ENCODE measurements at places on chromosomes 3 and 15.
A peak's percentile ranks its signal among the peaks of the same experiment; 100 is the strongest.

- peak; percentile 32 for DNase-seq
Measured at GRCh38 chr3:101574388-101575112, 570 bp downstream of the PCNP start.

DNA sequence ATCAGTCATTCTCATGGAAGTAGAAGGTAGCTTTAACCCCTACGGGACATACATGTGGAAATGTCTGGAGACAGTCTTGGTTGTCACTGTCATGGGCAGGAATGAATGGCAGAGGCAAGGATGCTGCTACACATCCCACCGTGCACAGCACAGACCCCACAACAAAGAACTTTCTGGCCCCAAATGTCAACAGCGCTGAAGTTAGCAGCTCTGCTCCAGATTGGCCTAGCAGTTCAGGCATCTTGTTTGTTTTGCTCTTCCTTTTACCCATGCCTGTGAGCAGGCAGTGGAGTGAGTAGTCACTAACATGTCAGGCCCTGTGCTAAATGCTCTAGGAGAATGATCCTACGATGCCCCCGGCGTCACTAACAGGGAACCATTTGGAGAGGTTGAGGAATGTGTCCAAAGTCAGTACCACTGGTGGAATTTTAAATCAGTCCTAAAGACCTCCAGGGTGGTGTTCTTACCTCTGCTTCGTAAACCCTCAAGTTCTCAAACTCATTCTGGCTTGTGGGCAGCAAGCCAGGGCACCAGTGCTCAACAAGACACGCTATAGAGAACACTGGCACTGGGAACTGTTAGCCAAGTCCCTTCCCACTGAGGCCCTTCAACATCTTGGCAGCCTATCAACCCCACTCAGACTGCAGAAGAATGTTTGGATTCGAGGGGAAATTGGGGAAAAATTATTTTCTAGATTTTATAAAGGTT lies 142.2 kb downstream of the FOXP1 start:
- DNase-seq = no peak

DNA sequence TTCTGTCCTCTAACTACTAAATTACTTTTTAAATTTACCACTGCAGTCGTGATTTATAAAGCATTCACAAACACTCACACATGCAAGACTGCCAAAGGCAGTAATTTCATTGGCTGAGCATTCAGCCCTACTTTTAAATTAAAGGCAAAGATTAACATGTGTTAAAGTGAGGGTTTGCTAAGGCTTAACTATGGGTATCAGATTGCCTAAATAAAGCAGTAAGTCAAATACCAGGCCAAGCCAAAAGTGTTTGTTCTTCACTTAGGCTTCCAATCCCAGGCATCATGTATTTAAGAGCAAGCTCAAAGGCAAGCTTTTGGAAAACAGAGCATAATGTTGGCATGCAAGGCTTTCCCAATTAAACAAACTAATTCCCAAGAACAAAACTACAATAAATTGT lies 187.3 kb downstream of the SUCNR1 start:
- peak; percentile 85 for DNase-seq

GRCh38 chr3:33915796-33916546 lies 117.5 kb downstream of the PDCD6IP start:
- no peak for DNase-seq

DNA sequence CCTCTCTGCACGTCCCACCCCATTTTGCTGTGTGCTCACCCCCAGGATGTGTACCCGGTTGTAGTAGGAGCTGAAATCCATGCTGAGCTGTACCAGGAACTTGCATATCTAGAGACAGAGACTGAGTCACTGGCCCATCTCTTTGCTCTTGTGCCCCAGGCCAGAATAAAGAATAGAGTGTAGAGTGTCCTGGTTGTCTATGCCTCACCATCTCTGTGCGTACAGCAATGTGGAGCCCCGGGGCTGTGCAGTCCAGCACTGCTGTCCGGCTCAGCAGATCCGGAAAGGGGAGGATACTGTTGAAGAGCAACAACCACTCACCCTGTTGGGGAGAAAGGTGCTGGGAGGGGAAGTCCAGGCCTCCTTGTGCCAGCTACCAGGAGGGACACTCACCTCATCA lies 2.6 kb downstream of the DALRD3 start:
- DNase-seq = no peak

DNA sequence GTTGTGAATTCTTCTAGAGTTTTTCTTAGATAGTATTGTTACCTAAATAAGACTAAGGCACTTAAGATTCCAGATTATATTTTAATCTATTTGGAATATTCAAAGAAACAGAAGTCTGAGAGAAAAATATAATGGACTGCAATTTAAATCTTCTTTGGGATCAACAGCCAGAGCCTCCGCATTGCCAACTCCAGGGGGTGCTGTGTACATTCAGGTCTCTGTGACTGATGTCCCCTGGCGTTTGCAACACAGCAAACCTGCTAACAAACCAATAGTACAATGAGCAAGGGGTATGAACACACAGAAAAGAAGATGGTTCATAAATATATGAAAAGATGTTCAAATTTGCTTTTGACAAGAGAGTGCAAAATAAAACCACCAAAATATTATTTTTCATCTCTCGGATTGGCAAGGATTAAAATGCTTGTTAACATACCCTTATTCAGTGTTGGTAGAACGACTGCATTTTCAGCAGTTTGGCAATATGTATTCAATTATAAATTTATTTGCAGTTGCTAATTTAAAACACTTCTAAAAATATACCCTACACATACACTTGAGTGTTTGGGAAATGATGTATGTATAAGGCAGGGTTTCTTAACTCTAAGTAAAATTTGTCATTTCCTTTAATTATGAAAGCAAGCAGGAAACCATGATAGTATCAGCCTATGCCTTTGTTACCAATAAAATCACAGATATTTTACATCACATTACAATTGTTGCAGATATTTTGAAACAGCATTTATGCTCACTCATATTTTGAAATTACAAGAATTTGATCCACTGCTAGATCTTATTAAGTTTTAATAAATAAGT lies 16.1 kb upstream of the TM4SF1 start:
- DNase-seq = peak; percentile 78

DNA sequence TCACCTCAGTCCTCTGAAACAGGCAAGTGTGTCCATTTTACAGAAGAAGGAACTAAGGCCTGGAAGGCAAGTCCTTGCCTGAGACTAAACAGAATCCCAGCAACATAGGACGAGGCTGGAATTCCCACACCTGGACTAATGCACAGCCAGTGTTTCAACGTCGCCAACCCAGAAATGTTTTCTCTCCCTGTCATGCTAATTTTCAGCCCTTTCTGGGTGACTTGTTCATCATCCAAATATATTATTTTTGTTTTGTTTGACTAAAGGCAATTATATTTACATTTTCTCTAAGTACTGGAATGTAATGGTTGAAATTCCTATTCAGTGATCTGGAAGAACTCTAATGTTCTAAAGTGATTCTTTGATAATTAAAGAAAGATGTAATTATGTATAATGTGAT lies 51.8 kb downstream of the BTD start:
- DNase-seq = no peak

DNA sequence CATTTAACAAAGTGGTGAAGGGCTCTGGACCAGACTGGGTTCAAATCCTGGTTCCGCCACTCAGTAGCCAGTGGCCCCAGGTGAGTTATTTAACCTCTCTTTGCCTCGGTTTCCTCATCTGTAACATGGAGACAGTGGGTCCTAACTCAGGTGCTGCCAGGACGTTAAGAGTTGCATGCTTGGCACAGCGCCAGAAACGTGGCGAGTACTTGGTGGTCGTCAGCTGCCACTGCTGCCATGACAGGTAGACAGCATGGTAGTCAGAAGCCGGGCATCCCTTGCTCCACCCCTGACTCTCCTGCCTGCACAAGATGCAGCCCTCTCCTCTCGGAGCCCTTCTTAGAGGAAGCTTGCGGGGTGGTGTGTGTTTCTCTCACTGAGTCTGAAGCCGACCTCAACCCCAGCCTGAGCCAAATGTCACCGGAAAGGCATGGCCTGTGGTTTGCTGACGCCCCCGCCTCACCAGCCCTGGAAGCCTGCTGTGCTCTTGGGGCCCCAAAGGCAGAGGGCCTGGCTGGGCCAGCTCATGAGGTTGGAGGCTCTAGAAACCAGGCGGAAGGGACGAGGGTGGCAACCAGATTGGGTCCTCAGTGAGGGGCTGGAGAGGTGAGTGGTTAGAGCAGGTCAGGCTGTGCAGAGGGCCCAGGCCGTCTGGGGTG lies 160.8 kb upstream of the TLE3 start:
- no peak for DNase-seq

GRCh38 chr3:156548041-156548687 lies 6.8 kb downstream of the SSR3 start:
- no peak for DNase-seq
